ENCODE measurements at places on chromosomes 1 and 21.

GRCh38 chr21:41819236-41819855 lies 52.5 kb upstream of the RIPK4 start:
- no peak for DNase-seq

DNA sequence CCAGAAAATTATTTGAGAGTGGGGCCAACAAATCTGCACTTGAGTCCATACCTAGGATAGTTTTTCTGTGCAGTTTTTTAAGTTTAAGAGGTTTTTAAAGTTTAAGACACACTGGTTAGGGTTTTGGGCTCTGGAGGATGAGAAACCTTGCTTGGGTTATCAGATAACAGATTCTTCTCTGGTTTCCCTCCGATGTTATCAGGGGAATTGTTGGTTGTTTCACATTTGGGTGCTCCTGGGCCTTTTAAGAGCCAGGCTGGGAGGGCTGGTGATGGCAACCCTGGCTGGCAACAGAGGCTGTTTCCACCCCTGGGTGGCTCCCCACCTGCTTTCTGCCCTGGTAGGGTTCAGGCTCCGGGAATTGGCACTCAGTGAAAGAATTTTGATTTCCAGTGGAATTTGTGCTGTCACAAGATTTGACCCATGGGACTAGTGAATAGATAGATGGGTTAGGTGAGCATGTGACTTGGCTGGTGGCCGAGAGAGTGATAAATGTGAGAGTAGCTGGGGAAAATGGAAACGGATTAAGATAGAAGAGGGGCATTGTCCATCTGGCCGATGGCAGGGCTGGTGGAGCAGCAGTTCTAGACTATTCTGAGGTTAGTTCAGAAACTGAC lies 14.8 kb downstream of the VANGL1 start:
- no peak for DNase-seq

DNA sequence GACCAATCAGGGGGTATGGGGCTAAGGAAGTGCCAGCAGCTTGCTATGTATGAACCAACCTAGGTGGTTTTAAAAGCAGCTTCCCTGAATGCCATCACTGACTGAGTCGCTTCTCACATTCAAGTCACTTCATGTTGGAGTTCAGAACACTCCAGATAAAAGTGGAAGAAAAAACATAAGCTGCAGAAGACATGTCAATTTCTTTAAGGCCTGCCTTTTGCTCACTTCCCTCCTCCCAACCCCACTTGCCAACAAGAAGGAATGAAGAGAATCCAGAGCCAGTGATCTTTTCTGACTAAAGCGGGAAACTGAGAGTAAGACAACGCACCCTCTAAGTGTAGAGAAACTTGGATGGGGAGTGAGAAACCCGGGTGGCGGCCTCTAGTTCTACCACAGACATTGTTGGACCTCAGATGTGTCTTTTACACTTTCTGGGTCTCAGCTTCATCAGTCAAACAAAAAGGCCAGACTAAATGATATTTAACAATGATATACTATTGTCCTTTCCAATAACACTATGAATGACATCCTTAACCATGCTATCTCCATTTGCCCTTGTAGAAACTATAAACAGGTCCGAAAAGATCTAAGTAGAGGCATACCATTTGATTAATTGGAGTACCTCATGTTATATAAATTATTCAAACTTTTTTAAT lies 54.1 kb downstream of the LUZP1 start:
- no peak for DNase-seq

- no peak for DNase-seq
Measured at GRCh38 chr1:88549536-88549935, 134.5 kb upstream of the PKN2 start.

GRCh38 chr1:114207635-114208034 lies 54.0 kb upstream of the SYT6 start:
- DNase-seq = no peak
